ENCODE measurements at places on chromosomes 2 and 18. TPM values are rescaled to one million over a fixed set of nuclear protein-coding genes. Genes with fewer than 3 reads are reported as not detected.

DNA sequence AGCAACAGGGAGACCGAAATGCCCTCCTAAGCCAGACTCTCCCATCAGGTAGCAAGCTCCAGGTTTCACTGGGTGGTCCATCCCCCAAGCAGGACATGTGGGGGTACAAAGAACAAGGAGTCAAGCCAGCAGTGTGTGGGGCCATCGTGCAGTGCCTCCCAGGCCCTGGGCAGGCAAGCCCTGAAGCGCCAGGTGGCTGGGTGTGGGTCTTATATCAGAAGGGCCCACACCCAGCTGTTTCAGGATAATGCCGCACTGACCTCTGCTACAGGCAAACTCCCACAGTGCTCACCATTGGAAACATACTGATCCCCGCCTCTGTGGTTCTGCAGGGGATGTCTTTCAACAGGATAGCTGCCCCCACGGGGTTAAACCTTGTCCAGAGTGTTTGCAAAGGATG, 174.2 kb upstream of the SMAD2 start:
- H3K27me3 ChIP-seq = no peaks in the 10 kb centered on the region
- DNase-seq = no peak

- DNase-seq = no peak
- no peak overlapping the region for H3K27ac ChIP-seq
- peaks cover 7% of the 10 kb centered on the region for H3K36me3 ChIP-seq
- peaks cover 2% of the 10 kb centered on the region for H3K4me1 ChIP-seq
- H3K27me3 ChIP-seq = no peaks in the 10 kb centered on the region
These were observed 793.0 kb upstream of the ACVR2A start for GRCh38 chr2:147051814-147052213.

DNA sequence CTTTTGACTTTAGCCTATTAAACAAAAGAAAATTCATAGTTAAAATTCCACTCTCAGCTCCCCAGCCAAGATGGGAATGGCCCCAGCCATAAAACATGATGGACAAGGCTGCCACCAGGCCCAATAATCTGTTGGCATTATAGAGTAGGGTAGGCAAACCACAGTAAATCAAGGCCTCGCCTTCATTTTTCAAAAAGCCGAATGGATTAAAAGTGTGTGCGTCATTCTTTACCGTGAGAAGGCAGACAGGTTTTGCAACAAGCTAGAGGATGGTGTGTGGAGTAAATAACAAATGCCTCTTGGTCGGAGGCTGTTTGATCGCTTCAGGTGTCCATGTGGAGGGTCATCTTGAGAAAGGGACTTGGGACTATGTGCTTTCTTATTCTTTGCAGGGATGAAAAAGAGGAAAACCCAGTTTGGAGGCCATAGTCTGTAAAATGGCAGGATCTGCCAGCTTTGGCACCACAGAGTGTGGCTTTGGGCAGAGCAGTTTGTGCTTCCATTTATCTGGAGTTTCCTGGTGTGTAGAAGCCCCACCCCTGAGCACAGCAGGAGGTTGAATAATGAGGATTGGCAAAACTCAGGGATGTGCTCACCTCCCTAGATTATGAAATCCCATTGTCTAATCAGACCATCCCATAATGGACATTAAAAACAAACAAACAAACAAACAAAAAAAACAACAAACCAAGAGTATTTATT, 57.1 kb upstream of the ITGB6 start:
- DNase-seq = no peak
- H3K36me3 ChIP-seq = no peaks in the 10 kb centered on the region
- no peaks in the 10 kb centered on the region for H3K27me3 ChIP-seq
- H3K27ac ChIP-seq = no peak overlapping the region

DNA sequence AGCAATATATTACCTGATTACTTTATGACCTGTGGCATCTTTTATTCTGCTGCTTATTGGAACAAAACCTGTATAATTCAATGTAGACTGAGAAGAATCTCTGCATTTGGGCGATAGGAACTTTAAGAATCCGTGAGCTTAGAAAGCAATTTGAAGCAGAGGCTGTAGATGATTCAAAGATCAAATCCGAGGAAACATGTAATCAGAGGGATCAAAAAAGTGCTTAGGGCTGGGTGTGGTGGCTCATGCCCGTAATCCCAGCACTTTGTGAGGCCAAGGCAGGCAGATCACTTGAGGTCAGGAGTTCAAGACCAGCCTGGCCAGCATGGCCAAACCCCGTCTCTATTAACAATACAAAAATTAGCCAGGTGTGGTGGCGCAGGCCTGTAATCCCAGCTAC, 198.4 kb downstream of the MTX2 start:
- DNase-seq = no peak
- H3K4me3 ChIP-seq = no peak overlapping the region
- no peak overlapping the region for H3K27ac ChIP-seq
- no peaks in the 10 kb centered on the region for H3K27me3 ChIP-seq

- no peak overlapping the region for H3K27ac ChIP-seq
- no peaks in the 10 kb centered on the region for H3K27me3 ChIP-seq
These were observed 724.5 kb downstream of the EPHA4 start for GRCh38 chr2:220847589-220847988.

GRCh38 chr18:43236921-43237320, 40.4 kb downstream of the SYT4 start:
- H3K36me3 ChIP-seq = no peaks in the 10 kb centered on the region
- DNase-seq = no peak
- no peaks in the 10 kb centered on the region for H3K4me1 ChIP-seq
- H3K4me3 ChIP-seq = no peak overlapping the region
- no peaks in the 10 kb centered on the region for H3K27me3 ChIP-seq

- H3K36me3 ChIP-seq = peaks cover 12% of the 10 kb centered on the region
- H3K27me3 ChIP-seq = no peaks in the 10 kb centered on the region
- no peak for DNase-seq
- no peak overlapping the region for H3K4me3 ChIP-seq
- H3K27ac ChIP-seq = no peak overlapping the region
These were observed 60.7 kb upstream of the RAPGEF4 start for GRCh38 chr2:172674968-172675303.

DNA sequence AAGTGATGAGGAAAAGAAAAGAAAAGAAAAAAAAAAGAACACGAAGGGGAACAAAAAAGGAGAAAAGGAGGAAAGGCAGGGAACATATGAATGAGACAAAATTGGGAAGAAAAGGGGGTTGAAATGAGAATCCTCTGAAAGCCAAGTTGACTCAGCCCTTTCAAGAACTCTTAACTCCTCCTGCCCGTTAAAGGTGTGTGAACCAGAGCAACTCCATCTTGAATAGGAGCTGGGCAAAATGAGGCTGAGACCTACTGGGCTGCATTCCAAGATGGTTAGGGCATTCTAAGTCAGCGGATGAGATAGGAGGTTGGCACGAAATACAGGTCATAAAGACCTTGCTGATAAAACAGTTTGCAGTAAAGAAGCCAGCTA, 4.0 kb upstream of the POLE4 start:
- no peaks in the 10 kb centered on the region for H3K27me3 ChIP-seq
- H3K4me3 ChIP-seq = no peak overlapping the region
- peaks cover 32% of the 10 kb centered on the region for H3K36me3 ChIP-seq
- no peak for DNase-seq

DNA sequence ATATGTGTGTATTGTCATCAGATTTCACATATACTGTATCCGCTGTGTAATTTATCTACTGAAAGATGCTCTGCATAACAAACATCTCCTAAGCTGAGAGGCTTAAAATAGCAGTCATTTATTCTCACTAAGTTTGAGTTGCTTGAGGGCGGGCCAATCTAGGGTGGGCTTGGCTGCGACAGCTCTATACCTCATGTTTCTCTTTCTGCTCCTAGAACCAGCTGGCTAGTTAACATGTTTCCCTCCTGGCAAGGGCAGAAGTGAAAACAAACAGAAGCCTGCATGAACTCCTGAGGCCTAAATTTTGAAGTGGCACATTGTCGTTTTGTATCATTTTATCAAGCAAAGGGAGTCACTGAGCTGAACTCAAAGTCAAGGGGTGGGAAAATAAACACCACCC, 585.0 kb upstream of the VRK2 start:
- H3K36me3 ChIP-seq = no peaks in the 10 kb centered on the region
- H3K27ac ChIP-seq = no peak overlapping the region
- no peaks in the 10 kb centered on the region for H3K4me1 ChIP-seq
- no peak overlapping the region for H3K4me3 ChIP-seq
- H3K27me3 ChIP-seq = no peaks in the 10 kb centered on the region

DNA sequence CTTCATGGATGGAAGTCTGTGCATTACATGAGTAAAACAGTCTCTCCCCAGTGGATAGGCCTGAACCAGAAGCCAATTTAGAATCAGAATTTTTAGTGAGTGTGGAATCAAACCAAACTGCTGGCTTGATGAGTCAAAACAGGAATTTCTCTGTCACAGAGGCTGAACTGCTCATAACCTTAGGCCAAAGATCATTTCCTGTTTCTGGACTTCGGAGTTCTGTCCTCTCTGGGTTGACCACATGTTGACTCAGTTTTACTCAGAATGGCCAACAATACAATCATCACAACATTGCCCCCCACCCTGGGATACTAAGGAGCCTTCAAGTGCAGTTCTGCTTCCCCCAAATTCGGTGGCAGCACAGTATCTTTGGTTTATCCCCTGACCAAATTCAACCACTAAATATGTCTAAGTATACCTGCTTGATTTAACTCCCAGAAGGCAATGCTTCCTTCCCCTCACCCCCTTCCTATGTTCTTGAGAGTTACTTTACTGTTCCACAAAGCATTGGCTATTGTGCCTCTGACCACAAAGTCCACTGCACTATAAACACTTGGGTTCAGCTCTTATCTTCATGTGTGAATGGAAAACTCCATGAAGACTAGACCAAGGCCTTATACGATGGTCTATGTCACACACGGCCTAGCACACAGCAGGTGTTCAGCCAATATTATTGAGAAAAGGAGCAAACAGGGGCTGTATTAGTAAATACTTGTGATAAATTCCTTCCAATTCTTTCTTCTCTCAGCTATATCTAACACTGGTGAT, 67.8 kb downstream of the NXPH2 start:
- H3K36me3 ChIP-seq = no peaks in the 10 kb centered on the region
- no peaks in the 10 kb centered on the region for H3K27me3 ChIP-seq
- no peaks in the 10 kb centered on the region for H3K4me1 ChIP-seq

- H3K36me3 ChIP-seq = peaks cover 9% of the 10 kb centered on the region
- no peak for DNase-seq
- H3K4me1 ChIP-seq = no peaks in the 10 kb centered on the region
- no peak overlapping the region for H3K27ac ChIP-seq
- no peak overlapping the region for H3K4me3 ChIP-seq
These were observed 841.0 kb upstream of the PIK3C3 start for GRCh38 chr18:41113885-41114482.

GRCh38 chr18:31250902-31251301, 67.1 kb upstream of the DSG1 start:
- no peaks in the 10 kb centered on the region for H3K27me3 ChIP-seq
- no peak overlapping the region for H3K27ac ChIP-seq
- H3K4me1 ChIP-seq = no peaks in the 10 kb centered on the region
- H3K4me3 ChIP-seq = no peak overlapping the region

DNA sequence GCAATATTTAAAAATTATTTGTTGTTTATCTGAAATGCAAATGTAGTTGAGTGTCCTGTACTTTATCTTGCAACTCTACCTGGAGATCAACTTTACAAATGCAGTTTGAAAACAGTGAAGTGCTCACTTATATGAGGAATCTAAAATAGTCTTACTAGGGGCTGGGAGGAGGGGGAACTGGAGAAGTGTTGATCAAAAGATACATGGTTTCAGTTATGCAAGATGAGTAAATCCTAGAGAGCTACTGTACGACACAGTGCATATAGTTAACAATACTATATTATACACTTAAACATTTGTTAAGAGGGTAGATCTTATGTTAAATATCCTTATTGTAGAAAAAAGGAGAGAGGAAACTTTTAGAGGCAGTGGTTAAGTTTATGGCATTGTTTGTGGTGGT, 241.9 kb downstream of the BCL11A start:
- H3K36me3 ChIP-seq = no peaks in the 10 kb centered on the region
- no peak overlapping the region for H3K4me3 ChIP-seq
- no peaks in the 10 kb centered on the region for H3K4me1 ChIP-seq
- DNase-seq = no peak
- no peaks in the 10 kb centered on the region for H3K27me3 ChIP-seq

DNA sequence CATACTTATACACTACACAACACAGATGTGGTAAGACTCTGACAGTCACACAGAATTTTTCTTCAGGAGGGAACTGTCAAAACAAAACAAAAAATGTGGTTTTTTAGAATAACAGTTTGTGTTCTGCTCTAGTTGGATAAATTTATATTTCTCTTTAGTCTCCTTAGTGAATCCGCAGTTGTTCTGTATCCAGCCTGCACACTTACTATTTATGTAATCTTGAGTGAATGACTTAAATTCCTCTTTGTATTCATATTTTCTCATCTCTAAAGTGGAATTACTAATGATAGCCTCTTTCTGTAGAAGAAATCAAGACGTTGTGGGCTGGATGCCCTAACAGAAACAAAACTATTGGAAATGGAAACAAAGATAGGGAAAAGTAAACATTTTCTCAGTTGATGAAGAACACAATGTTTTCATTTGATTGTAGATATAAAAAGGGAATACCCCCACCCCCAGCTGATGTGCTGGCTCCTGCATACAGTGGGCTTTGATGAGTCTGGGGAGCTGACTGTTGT, 375.2 kb downstream of the TRIB2 start:
- no peak overlapping the region for H3K4me3 ChIP-seq
- no peaks in the 10 kb centered on the region for H3K27me3 ChIP-seq
- DNase-seq = no peak
- H3K4me1 ChIP-seq = no peaks in the 10 kb centered on the region
- H3K36me3 ChIP-seq = no peaks in the 10 kb centered on the region

DNA sequence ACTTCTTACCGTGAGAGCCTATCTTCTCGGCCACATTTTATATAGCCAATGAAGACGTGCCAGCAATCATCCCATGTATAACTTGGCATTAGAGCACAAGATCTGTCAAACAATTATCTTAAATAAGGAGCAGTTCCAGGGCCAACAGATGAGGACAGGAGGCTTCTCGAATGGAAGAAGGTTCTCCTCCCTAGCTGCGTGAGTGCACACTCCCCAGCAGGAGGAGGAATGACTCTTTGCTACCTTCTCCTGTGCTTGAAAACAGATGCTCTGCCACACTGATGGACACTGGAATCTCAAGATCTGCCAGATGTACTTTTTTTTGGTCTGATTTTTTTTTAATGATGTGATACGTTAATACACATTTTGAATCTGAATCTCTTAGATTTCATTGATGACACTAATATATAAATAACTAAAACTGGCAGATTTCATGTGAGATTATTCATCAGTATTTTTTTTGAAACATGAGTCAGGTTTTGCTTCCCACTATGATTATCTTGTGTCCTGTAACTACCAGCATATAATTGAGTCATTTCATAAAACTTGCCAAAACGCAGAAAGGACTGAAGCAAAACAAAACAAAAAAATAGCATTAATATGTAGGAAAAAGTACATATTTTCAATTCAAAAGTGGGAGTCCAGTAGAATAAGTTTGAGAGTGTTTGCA, 626 bp upstream of the VIT start:
- H3K4me1 ChIP-seq = no peaks in the 10 kb centered on the region
- no peaks in the 10 kb centered on the region for H3K27me3 ChIP-seq
- no peak overlapping the region for H3K4me3 ChIP-seq
- no peaks in the 10 kb centered on the region for H3K36me3 ChIP-seq
- no peak overlapping the region for H3K27ac ChIP-seq

Gene IL1RN
- not detected for total RNA-seq

Gene CYTIP
- total RNA-seq = 0.09 TPM

Gene CHAC2
- 10.7 TPM for total RNA-seq

Gene SMIM21
- not detected for total RNA-seq

Gene AP1S3
- 11.0 TPM for total RNA-seq
